ENCODE measurements at places on chromosomes 1 and 21.

GRCh38 chr21:37153196-37153934 is 80.3 kb downstream of the TTC3 start:
- DNase-seq = no peak

- DNase-seq = peak; percentile 34
These were observed 48.0 kb upstream of the ZC3H11B start for GRCh38 chr1:219660666-219661463.

DNA sequence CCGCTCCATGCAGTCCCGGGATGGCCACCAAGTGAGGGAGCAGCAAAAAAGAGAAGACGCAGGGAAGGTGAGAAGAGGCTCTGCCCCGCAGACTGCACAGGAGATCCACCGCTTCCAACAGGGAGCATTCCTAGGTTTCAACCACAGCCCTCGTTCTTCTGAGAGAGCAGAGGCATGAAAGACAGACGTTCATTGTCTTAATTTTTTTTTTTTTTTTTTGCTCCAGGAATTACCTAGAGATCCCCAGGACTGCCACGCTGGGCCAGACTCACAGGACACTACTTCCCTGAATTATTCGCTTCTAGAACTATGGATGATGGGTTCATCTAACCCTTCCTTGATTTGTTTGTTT is 33.2 kb upstream of the VASH2 start:
- DNase-seq = no peak

GRCh38 chr1:161068306-161069234 is 1.1 kb downstream of the ARHGAP30 start:
- no peak for DNase-seq

DNA sequence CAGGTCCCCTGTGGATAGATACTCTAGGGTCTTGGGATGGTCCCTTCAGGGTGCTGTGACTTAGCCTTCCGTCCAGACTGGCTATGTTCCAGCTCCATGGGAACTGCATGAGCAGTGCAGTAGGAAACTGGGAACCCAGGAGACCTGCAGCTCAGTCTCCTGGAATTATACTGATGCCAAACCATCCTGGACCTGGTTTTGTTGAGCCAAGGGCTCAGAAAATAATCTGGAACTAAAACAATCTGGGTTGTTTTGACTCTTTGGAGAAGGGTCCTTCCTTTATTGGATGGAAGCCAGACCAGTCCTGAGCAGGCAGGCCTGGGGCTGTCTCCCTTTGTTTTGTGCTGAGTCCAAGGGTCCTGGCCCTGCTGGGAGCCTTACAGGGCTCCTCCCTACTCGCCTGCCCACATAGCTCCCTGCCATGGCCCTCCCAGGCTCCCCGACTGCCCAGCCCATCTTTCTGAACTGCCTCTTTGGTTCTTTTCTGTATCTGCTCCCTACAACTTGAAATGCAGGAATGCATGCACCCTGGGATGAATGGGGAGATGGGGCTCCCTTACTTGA is 1.2 kb downstream of the IPO13 start:
- no peak for DNase-seq

- DNase-seq = no peak
These were observed 866.2 kb downstream of the NCAM2 start for GRCh38 chr21:21864321-21864840.

DNA sequence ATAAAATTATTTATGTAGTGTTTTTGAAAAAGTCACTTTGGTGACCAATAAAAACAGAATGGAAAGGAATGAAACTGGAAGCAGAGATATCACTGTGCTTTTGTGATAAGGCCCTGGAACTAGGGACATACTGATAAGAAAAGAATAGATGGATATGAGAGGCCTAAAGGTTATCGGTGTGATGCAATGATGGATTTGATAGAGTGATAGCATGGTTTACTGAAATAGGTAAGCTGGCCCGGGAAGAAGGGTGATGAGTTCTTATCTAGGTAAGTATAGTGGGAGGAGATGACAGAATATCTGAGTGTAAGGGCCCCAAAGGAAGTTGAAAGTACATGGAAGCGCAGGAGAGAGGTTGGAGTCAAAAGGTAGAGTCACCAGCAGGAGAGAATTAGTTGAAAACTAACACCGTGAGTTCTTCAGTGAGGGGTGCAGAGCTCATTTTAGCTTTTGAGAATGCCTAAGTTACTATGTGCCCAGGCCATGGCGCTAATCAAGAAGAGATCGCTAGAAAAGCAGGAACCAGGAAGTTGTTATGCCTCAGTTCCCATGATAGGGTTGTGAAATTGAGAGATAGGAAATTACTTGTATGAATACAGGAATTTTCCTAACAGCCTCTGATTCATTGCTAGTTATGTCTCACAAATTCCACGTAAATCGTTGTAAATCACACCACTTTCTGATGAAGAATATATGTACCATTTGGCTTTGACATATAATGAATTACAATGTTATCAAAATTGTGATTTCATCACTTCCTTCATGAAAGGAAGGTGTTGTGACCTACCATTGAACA is 115.3 kb downstream of the PLA2G4A start:
- DNase-seq = no peak

DNA sequence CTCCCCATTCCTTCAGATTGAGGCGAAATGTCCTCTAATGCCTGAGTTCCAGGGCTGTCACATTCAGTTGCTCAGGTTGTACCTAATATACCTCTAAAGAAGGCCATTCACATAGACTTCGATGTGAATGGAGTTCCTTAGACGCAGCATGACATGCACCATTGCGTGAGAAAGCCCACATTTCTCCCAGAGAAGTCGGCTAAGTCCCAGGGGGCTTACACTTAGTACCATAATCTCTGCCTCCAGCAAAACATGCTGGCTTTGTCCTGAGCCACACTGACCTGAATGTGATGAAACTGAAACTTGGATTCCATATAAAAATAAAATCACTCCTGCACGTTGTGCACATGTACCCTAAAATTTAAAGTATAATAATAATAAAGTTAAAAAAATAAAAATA is 23.2 kb upstream of the SLC2A1 start:
- no peak for DNase-seq

DNA sequence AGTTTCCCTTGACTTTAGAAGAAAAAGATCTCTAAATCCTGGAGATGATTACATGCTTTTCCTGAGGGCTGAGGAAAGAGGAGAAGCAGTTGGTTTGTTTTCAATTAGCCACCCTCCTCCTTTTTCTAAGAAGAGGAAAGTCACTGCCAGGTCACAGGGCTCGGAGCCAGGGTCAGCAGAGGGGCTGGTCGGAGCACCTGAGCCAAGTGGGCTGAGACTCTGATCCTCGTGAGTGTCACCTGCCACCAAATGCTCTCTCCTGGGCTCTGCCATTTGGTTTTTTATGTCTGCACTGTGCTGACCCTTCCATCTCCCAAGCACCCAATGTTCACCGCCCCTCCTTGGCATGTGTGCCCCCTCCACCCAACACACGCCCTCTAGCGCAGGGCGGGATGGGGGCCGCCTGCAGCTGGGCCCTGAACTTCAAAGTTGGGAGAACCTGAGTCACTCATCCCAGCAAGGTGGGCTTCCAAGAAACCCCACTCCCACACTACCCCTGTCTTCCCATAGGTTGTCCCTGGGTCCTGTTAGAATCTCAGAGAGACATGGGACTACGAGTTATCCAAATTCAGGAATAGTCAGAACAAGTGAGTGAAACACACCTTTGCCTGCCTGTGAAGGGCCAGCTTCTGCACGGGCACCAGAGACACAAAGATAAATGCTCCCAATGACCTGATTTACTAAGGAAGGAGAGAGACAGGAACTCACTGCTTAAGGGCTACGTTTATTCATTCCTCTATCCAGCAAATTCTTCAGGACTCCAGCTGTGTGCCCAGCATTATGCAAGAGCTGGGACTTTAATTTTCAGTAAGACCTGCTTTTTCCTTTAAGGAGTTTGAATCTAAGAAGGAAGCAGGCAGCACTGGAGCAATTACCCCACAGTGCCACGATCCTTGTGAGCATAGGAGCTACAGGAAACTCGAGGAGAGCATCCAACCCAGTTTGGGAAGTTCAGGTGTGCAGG is 127.5 kb downstream of the RHOU start:
- no peak for DNase-seq

- DNase-seq = no peak
These were observed 55.0 kb upstream of the MACF1 start for GRCh38 chr1:39149509-39149908.

GRCh38 chr1:89724369-89725010 is 91.6 kb downstream of the LRRC8C start:
- peak; percentile 31 for DNase-seq

DNA sequence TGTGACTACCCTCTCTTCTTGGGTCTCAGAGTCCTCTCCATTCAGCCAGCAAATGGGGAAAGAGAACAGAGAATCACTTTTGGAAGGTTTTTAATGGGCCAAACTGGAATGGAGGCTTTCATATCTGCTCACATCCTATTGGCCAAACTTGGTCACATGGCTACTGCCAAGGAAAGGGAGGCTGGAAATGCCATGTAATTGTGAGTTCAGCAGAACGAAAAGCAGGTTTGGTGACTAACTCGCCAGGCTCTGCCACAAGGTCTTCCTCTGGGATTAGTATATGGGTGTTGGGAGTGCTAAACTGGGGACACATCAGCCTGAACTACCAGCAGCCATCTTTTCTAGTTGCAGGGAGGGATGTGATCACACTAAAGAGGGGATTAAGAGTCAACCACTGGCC is 19.2 kb downstream of the RD3 start:
- no peak for DNase-seq

- DNase-seq = no peak
These were observed 22.5 kb downstream of the CEP350 start for GRCh38 chr1:179976970-179977651.

DNA sequence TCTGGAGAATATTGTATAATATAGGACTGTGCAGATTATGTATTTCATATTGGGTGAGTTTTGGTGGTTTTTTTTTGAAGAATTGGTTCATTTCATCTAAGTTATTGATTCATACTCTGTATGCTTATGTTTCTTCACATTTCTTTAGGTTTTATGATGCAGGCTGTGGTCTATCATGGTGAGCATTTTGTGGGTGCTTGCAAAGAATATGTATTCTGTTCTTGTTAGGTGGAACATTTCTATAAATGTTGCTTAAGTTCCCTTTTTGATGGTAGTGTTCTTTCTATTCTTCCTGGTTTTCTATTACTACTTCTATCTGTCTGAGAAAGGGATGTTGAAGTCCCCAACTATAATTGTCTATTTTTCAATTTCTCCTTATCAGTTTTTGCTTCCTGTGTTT is 42.6 kb downstream of the PKN2 start:
- no peak for DNase-seq

DNA sequence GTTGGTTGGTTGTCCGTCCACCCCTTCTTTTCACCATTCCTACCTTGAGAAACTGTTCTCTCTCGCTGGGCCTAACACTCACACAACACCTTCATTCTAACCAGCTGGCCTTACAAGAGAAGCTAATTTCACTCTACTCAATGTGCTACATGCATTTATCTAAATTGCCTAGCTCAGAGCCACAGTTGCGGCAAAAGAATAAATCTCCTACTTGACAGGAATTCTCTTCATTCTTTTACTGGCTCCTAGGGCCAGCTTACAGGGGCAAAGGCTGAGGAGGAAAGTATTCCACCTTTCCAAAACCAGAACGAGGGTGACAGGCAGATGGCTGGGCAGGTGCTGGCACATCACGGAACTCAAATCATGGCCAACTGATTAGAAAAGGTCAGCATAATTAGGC is 6.5 kb downstream of the F3 start:
- DNase-seq = no peak

- DNase-seq = no peak
These were observed 5.2 kb upstream of the HLX start for GRCh38 chr1:220873868-220874655.

GRCh38 chr1:229661022-229661877 is 35.2 kb downstream of the URB2 start:
- DNase-seq = peak; percentile 77

DNA sequence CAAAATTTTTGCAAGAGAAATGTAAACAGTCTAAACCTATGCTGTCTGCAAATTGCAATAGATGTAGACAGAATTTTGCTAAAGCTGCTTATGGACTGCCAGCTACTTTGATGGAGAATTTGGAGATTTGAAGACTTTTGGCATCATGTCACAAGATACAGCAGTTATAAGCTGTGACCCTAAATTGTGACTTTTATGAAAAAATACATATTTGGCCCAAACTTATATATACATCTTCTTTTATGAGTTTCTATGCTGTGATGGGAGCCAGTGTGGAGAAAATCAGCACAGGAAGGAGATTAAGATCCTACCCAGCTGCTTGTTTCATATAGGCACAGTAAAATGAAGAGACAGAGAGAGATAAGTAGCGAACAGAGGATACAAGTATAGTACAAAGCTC is 1595.4 kb downstream of the PLA2G4A start:
- DNase-seq = no peak

DNA sequence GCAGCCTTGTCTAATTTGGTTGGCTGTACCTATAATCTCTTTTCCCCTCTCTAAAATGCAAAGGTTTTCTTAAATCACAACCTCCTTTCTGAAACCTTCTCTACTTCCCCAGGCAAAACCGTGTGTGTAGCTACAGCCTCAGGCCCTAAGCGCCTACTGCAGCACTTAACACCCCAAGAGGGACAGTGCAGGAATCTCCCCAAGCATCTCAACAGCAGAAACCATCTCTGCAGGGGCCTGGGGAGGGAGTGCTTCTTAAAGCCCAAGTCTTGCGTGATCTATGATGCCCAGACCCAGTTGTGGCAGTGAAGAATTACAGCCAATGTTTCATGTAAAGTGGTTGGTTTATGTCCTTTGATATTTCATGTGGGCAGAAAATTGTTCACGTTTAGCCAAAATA is 159.3 kb downstream of the DSCAM start:
- DNase-seq = no peak

DNA sequence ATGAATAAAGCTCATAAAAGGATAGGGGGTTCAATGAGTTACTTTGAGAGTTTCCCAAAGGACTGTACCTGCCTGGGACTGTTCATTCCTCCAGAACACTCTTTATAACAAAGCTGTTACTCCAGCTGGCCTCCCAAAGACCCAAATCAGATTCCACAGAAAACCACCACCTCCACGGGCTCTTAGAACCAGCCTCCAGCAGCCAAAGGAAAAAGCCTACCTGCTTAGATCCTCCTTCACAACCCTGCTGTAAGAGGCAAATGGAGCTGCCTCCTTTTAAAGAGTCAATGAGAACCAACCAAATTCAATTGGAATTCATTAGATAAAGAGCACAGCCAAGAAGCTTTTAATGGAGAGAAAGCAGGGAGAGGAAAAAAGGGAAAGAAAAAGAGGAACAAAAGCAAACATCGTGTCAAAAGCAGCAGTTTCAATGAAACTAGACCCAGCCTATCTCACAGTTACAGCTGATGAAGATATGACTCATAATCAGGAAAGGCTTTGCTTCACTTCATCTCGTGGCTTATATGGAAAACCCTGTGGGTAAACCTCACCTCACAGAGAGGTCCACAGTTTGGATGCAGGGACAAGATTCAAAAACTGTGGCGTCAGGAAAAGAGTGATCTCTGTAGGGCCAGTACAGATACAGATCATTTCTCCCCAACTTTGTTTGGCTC is 27.8 kb upstream of the FMO4 start:
- peak; percentile 3 for DNase-seq

DNA sequence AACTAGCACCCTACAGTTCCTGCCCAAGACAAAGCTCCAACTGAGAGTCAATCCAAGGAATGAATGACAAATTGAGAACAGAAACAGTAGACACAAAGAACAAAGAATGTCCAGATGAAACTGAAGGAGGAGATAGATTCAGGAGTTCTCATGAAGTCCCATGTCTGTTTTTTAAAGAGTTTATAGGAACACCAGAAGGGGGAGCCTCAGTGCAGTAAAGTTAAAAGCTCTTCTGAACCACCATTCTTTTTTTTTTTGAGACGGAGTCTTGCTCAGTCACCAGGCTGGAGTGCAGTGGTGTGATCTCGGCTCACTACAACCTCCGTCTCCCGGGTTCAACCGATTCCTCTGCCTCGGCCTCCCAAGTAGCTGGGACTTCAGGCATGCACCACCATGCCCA is 323.6 kb downstream of the MRPL39 start:
- peak; percentile 8 for DNase-seq
